ENCODE measurements at places on chromosomes 3 and 15.

- DNase-seq, result no peak
Measured at GRCh38 chr15:99425657-99426301, 140.0 kb upstream of the MEF2A start.

GRCh38 chr15:84781495-84781894 lies 33.1 kb downstream of the ZNF592 start:
- no peak for DNase-seq

DNA sequence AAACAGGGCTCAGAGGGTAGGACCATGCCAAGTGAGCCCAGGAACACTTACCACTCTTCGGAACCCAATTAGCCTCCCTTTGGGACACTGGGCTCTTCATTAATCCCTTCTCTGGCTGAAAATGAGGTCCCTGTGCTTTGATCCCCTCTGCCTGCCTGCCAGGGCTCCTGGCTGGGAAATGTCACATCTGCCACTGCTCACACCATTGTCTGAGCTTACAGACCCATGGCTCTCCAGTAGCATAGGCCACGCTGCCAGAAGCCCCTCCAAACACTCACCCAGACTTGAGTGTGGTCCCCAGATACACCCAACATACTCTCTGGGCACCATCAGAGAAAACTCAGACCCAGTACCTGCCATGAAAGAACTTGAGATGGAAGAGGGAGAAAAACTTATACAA lies 287.3 kb downstream of the XXYLT1 start:
- DNase-seq, result peak; percentile 1

- no peak for DNase-seq
Measured at GRCh38 chr3:119717520-119717919, 14.7 kb downstream of the CFAP91 start.

- no peak for DNase-seq
Measured at GRCh38 chr3:99730870-99731269, 86.8 kb upstream of the CMSS1 start.

- DNase-seq, result no peak
Measured at GRCh38 chr3:66104535-66104934, 65.8 kb upstream of the MAGI1 start.

- no peak for DNase-seq
Measured at GRCh38 chr3:108548304-108548703, 37.9 kb upstream of the MYH15 start.

DNA sequence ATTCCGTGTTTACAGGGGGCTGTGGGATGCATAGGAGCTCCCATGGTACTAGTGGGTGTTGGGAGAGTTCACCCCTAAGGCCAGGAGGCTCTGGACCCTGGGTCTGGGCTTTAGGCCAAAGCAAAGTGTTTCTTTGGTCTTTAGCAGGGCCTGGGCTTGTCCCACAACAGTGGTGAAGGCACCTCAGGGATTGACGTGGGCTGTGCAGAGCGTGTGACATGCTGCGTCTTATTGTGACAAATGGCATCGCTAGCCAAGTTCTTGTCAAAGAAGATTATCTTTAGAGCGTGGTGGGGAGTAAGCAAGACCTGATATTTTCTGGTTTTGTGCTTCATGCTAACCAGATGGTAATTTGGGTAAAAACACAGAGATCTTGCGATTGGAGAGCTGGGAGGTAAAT lies 170.1 kb downstream of the APBA2 start:
- DNase-seq, result no peak

DNA sequence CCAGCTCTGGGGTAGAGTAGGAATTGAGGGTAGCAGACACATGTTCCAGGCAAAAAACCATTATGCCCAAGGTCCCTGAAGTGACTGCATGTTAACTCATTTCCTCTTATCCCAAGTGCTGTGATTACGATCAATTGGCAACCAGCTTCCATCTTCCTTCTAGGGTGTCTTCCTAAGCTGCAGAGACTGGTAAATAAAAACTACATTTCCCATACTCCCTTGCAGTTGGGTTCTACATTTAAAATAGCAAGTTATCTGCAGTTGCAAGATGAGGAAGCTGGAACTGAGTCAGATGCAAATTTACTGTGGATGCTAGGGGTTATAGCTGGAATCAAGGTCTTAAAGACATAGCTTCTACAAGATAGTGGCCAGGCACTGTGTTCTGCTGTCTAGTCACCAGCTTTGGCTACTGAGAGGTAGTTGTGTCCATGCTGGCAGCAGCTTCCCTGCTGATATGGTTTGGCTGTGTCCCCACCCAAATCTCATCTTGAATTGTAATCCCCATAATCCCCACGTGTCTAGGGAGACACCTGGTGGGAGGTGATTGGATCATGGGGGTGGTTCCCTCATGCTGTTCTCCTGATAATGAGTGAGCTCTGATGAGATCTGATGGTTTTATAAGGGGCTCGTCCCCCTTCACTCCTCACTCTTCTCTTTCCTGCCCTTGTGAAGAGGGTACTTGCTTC lies 51.3 kb upstream of the FBN1 start:
- no peak for DNase-seq

GRCh38 chr15:39828374-39828931 lies 45.8 kb upstream of the FSIP1 start:
- DNase-seq, result no peak

GRCh38 chr3:108669208-108669607 lies 79.7 kb downstream of the DZIP3 start:
- no peak for DNase-seq

GRCh38 chr3:195227871-195228270 lies 43.1 kb downstream of the XXYLT1 start:
- DNase-seq, result no peak

DNA sequence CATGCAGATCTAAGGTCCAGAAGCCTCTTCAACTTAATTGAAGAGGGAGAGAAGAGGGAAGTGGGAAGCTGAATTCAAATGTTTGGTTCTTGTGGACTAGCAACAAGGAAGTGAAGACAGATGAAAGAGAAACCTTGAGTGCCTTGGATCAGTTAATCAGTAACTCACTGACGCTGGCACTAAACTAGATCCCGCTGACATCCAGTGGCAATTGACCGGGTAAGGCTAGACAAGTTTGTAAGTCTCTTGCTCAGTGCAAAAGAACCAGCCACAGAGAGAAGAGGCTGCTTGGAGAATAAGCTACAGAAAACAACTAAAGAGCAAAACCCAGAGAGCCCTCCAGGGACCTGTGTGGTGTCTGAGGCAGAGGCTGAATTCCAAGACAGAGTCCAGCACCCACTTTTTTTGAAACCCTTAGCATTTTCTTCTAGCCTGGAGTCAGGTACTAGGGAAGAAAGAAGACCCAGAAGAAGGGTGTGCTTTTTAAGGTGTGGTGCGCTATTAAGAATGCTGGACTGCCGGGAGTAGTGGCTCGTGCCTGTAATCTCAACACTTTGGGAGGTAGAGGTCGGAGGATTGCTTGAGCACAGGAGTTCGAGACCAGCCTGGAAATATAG lies 6.9 kb downstream of the PLCH1 start:
- no peak for DNase-seq

- no peak for DNase-seq
Measured at GRCh38 chr3:146969356-146969755, 364.2 kb upstream of the PLSCR5 start.

- no peak for DNase-seq
Measured at GRCh38 chr3:64318668-64319271, 93.5 kb upstream of the PRICKLE2 start.

DNA sequence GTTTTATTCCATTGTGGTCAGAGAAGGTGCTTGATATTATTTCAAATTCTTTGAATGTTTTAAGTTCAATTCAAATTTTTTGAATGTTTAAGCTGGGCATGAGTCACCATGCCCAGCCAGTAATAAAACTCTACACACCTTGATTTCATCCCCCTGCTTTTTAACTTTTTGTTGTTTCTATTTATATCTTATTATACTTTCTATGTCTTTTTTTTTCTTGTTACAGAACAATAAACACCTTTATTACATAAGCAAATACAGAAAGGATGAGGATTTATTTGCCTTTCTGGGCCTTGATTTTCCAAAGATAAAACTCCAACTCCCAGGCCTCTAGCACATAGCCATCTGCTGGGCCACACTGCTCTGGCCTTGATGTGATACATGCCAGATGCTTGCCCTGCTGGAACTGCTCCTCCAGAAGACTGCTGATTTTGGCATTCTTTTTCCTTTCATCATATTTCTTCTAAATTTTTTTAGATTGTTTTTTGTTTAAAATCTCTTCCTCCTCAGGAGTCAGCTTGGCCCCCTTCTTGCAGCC lies 14.0 kb downstream of the DNAH12 start:
- no peak for DNase-seq

DNA sequence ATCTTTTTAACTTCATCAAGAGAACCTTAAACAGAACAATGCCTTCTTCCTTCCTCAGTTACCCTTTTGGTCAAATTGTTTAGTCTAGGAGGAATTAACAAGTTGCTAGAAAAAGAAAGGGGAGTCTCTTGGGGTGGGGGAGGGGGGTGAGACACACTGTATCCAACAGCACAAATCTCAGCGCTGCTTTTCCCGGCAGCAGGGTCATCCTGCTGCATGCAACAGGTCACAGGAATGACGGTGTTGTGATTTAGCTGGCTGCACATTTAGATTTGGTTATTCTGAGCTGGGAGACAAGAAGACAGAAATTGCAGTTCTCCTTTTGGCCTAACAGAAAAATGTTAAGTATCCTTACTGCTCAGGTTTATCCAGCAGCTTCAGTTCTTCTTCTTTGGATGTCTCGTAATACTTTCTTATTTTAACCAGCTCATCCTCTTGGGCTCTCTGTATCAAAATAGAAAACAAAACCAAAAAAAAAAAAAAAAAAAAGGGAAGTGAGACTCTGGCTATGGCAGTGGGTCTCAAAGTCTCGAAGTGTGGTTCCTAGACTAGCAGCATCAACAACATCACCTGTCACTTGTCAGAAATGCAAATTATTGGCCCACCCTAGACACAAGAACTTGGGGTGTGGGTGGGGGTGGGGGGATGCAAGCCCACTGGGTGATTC lies 190.5 kb downstream of the GREM1 start:
- no peak for DNase-seq

DNA sequence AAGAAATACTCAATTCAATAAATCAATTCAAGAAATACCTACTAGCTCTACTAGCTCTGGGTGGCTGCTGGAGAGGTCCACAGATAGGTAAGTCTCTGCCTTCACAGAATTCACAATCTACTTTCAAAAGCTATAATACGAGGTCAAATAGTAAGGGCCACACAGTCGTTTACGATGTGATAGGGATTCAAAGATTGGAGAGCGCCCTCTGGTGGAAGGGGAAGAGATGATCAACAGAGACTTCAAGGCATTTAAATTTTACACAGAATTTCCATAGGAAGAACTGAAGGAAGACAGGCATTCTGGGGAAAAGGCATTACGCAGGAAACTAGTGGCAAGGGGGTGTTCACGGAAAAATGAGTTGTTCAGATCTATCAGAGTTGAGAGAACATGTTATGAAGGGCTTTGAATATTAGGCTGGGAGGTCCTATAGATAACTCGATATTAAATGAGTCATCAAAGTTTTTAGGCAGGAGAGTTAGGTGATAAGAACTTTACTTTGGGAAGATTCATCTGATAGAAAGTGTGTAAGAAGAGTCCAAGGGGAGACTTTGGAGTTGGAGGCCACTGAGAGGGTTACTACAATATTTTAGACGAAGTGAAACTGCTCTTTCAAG lies 128.8 kb downstream of the FRMD5 start:
- DNase-seq, result peak; percentile 61

GRCh38 chr15:63046917-63047760 lies 4.6 kb downstream of the TPM1 start:
- DNase-seq, result no peak

DNA sequence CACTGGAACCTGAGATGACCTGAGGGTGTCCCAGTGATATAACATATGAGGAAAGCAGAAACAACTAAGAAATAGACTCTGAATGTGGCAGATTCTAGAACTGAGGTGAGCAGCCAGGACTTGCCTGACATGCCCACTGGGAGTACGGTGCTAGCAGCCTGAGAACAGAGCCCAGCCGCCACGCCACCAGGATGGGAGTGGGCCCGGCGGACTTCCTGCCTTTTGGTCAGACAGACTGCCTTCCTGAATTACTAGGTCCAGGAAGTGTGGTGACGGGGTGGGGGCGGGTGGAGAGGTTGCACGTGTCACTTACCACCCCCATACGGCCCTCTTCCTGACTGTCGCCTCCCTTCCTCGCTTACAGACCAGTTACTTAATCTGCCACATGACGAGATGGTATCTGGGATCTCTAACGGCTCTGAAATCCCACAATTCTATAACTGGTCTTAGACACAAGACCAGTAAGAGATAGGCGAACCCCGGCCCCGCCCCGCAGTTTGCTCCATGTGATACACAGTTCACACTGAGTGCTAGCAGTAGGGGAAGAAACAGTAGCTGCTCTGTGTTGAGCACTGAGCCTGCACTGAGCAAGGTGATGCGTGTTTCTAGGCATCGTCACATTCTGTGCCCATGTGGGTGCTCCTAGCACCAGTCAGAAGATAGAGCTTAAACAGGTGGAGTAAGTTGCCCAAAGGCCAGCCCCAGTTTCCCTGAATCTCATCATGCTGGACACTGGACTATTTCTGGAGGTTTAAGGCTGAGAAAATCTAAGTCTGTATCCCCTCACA lies 95.7 kb downstream of the CPN2 start:
- DNase-seq, result peak; percentile 53

- no peak for DNase-seq
Measured at GRCh38 chr15:85754989-85755388, 39.7 kb downstream of the KLHL25 start.

DNA sequence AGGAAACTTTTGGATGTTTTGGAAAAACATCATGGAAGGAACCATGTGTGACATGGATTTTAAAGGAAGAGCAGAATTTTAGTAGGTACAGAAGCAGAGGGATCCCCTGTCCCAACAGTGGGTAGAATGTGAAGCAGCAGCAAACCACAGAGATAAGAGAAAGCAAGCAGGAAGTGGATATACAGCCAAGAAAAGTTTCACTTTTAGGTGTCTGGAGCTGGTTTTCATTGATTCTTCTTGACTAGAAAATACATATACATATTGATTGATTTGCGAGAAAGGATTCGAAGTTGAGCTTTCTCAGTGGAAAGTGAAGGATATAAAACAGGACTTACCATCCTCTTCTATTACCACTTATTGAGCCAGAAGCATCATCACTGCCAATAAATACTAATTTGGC lies 133.5 kb downstream of the KCNMB2 start:
- no peak for DNase-seq

DNA sequence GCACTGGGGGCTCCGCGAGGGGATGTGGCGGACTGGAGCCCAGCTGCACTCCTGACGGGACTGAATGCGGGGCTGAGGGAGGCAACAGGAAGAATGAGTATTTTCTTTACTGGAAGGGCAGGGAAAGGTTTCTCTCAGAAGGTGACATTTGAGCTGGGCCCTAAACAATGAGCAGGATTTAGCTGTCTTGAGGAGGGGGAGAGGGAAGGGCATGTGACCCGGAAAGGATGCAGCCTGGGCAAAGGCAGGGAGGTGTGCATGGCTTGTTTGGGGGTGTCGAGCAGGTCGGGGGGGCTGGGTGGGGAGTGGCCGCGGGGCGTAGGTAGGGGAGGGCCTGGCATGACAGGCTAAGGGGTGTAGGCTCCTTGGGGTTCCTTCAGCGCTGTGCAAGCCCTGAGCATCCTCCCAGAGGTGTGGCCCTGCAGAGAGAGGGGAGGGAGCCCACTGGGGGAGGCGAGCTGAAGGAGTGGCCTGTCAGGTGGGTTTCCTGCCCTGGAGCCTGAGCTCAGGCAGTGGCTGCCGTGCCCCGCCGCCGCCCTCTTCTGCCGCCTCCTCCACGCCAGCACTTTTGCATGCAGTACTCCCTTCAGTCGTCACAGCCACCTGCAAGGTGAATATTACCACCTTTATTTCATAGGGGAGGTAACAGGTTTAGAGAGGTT lies 17.2 kb upstream of the ANKDD1A start:
- DNase-seq, result peak; percentile 96

Data from CD8-positive, alpha-beta T cell (primary cell).